ENCODE measurements at places on chromosomes 13 and 19. TPM values are rescaled to one million over a fixed set of nuclear protein-coding genes. Genes with fewer than 3 reads are reported as not detected.

ZNF285 gene
- total RNA-seq = 11.0 TPM

C2CD4C gene
- total RNA-seq = not detected

CXCL17 gene
- total RNA-seq = not detected

GJA3 gene
- total RNA-seq = not detected

All from cardiac ventricle fibroblast (primary cell).